CD4-positive, alpha-beta memory T cell (primary cell): ENCODE measurements at places on chromosomes 5 and 9. TPM values are rescaled to one million over a fixed set of nuclear protein-coding genes. Genes with fewer than 3 reads are reported as not detected.

GRCh38 chr5:180332861-180333260, 20.3 kb downstream of the GFPT2 start:
- H3K36me3 ChIP-seq: no peaks in the 10 kb centered on the region
- H3K27me3 ChIP-seq: no peaks in the 10 kb centered on the region
- no peak for DNase-seq
- H3K4me1 ChIP-seq: no peaks in the 10 kb centered on the region
- no peak overlapping the region for H3K27ac ChIP-seq

DNA sequence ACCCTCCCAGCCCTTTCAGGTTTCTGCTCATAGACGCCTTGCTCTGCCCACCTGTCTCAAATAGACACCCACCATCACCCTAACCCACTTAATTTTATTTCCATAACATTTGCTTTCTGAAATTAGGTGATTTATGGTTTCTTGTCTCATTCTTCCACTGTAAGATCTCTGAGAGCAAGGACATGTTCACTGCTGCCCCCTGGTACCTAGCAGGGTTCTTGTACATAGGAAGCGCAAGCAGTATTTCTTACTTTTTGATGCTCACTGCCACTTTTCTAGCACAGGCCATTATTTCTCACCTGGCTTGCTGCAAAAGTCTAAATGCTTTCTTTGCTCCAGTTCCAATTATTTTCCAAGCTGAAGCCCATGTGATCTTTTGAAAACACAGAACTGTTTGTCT, 16.8 kb downstream of the C9orf57 start:
- H3K27me3 ChIP-seq: no peaks in the 10 kb centered on the region
- no peak for DNase-seq
- H3K27ac ChIP-seq: no peak overlapping the region
- H3K4me3 ChIP-seq: no peak overlapping the region
- no peaks in the 10 kb centered on the region for H3K4me1 ChIP-seq
- no peaks in the 10 kb centered on the region for H3K36me3 ChIP-seq

GRCh38 chr5:76522103-76522935, 100.9 kb downstream of the F2RL2 start:
- DNase-seq: no peak
- no peak overlapping the region for H3K27ac ChIP-seq
- no peaks in the 10 kb centered on the region for H3K36me3 ChIP-seq

- H3K27ac ChIP-seq: no peak overlapping the region
- H3K4me3 ChIP-seq: no peak overlapping the region
- H3K27me3 ChIP-seq: no peaks in the 10 kb centered on the region
These were observed 671.8 kb upstream of the SEMA6A start for GRCh38 chr5:117246424-117246823.

The STPG3 gene
- not detected for polyA plus RNA-seq

The CDK9 gene
- 63.6 TPM for polyA plus RNA-seq
